Naive thymus-derived CD4-positive, alpha-beta T cell (primary cell): ENCODE measurements at places on chromosomes 12 and 14.

- DNase-seq: no peak
Measured at GRCh38 chr12:55670276-55670675, 33.6 kb downstream of the OR10P1 start.

DNA sequence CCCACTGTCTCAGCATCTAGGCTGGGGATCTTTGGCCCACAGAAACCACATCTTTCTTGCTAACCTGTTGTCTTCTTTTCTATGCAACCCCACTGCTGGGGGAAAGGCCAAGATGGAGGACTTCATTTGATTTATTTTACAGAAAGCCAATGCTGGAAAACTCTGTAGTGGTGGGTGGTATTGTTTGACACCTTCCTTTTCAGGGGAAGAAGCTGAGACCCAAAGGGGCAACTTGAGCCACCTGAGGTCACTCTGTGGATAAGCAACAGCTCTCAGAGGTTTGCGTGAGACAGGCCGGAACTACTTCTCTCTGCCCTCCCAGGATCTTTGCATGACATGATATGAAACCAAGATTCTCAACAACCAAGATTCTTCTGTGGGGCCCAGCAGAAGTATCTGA is 645.2 kb downstream of the VRK1 start:
- DNase-seq: no peak

GRCh38 chr12:89470741-89471509 is 53.7 kb downstream of the GALNT4 start:
- no peak for DNase-seq

GRCh38 chr12:102343361-102344121 is 136.8 kb downstream of the IGF1 start:
- DNase-seq: no peak

DNA sequence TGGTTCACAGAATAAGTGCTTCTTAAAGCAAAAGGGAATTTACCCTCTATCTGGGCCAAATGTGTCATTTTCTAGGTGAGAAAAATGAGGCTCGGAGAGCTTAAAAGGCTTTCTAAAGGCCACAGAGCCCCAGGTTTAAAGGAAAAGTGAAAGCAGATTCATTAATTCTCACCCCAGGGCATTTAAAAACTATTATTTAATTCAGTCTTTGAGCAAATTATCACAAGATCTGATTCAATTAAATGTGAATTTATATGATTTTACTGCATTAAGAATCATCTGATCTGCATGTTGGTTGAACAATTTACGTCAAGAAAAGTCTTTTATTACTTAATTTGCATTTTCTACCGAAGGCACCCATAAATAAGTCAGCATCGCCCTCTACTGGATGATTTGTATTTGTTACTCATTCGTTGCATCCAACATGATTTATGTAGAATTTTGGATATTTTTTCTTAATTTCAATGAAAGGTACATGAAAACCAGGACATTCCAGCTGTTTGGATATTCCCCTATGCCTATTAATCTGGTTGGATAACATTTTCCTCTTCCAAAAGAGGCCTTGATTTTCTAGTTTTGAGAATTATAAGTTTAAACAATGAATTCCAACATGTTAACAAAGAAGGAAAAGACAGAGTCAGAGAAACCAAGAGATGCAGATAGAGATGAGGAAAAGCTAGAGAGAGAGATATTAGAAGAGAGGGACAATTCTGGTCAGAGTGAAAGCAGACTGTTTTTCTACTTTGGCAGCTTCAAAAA is 19.1 kb upstream of the DHRS7 start:
- DNase-seq: peak; percentile 71

- DNase-seq: no peak
Measured at GRCh38 chr12:108298761-108299275, 40.3 kb downstream of the CMKLR1 start.

- DNase-seq: no peak
Measured at GRCh38 chr12:119410396-119410795, 75.9 kb downstream of the CCDC60 start.

GRCh38 chr14:73223049-73223448 is 14.3 kb upstream of the PAPLN start:
- DNase-seq: no peak

DNA sequence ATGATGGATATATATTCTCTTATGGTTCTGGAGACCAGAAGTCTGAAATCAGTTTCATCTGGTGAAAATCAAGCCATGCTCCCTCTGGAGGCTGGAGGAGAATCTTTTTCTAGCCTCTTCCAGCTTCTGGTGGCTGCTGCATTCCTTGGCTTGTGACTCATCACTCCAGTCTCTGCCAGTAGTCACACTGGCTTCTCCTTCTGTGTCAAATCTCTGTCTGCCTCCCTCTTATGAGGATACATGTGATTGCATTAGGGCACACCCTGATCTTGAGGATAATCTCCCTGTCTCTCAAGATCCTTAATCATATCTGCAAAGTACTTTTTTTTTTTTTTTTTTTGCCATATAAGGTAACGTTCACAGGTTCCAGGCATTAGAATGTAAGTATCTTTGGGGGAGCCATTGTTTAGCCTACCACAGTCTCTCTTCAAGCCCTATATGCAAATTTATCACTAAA is 17.7 kb downstream of the DNAL1 start:
- no peak for DNase-seq

DNA sequence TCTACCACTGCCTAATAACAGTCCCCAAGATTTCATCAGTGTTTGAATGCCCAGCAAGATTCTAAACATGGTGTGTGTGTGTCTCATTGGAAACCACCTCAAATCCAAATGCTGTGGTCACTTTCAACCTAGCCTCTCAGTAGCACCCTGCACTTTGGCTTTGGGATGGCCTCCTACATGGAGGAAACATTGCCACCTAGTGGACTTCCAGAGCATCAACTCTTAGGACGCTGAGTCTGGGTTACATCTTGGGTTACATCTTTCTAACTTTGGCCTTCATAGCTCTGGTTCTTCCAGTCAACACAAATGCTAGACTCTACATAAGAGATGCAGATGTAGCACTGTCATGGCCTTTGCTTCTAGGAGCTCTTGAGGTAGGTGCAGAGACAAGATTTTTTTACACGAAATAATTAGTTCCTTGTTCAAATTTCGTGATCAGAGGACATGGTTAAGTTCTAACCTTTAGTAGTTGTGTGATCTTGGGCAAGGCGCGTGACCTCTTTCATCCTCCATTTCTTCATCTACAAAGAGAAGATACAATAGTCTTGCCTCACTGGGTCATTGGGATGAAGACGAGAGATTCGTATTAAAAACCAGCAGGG is 113.5 kb upstream of the VASH1 start:
- no peak for DNase-seq

DNA sequence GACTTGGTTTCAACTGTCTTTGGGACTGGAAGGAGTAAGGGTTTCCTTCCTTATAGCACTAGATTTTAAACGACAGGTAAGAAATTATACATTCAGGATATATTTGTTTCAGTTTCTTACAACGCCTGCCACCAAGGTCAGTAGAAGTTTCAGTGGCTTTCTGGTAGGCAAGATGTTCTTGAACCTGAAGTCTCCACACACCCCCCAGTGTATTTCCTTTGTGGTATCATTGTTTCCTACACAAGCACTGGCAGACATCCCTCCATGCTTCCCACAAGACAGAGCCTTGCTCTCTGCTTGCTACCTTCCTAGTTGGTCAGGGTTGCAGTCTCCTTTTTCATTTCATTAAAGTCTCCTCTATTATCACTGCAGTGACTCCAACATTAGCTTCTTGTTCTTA is 283.1 kb downstream of the FLRT2 start:
- DNase-seq: no peak

DNA sequence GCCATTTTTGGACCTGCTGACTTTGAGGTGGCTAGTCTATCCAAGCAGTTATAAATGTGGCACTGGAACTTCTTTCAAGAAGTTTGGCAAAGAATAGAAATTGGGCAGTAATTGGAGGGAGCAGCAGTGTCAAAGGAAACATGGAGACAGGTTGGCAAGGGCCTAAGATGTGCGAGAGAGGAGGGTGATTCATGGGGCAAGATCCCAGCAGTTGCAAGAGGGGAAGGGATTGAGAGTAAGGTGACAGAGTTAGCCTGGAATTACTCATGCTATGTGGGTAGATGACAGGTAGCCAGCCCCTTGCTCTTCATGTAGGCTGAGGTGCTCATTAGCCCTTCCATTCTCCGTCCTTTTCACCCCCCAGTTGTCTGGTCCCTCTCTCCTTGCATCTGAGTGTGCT is 42.2 kb downstream of the FBXL14 start:
- DNase-seq: no peak

DNA sequence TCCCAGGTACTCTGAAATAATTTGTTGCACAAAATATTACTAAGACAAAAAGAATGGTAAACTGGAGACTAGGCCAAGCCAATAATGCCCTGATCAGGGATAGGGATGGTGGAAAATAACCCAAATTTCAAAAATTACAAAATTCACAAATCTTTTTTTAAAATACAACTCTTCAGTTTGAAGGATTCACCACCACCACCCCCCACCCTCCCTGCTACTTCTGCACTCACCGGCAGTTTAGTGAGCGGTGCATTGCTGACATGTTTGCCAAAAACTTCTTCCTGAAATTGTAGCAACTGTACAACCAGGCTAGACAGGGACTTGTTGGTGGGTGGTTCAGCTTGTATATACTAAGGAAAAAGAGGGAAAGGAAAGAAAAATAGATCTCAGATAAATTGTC is 2.3 kb downstream of the SMARCC2 start:
- no peak for DNase-seq

DNA sequence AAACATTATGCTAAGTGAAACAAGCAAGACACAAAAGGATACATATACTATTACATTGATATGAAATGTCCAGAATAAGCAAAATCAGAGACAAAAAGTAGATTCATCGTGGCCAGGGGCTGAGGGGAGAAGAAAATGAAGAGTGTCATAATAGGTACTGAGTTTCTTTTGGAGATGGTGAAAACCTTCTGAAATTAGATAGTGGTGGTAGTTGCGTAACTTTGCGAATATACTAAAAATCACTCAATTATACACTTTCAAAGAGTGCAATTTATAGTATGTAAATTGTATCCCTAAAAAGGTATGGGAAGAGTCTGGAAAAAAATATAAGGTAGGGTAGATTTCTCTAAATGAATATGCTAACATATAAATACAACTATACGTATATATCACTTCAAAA is 22.2 kb downstream of the KANSL2 start:
- no peak for DNase-seq

GRCh38 chr12:89098441-89099112 is 253.7 kb downstream of the DUSP6 start:
- DNase-seq: no peak

GRCh38 chr14:55066223-55066622 is 14.8 kb downstream of the MAPK1IP1L start:
- DNase-seq: no peak

GRCh38 chr12:34288963-34289345 is 266.7 kb downstream of the ALG10 start:
- no peak for DNase-seq

DNA sequence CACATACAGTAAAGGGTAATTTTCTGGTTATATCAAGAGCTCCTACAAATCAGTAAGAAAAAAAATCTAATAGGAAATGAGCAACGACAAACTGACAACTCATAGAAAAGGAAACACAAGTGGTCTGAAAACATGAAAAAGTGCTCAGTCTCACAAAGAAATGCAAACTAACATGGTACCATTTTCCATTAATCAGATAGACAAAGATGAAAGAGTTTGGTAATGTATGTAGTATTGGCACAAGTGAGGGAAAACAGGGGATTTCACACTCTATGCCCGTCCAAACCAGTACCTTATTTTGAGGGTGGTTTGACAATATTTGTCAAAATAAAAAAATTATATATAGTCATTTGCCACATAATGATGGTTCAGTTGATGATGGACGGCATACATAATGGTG is 13.2 kb downstream of the PTPN11 start:
- no peak for DNase-seq

DNA sequence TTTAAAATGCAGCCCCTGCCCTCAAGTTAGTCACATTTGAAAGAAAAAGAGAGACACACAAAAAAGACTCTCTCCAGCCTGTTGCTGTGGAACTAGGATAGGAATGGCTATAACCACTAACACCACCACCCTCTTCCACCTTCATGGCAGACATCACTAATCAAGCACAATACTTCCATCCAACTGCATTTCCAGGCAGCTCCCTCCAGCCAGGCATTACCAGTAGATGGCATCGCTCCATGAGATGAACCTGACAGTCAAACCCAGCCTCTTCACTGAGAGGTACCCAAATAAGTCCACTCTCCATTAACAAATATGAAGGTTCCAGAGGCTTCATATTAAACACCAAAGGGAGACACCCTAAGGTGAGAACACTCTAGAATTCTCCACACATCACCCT is 24.4 kb downstream of the SLC8B1 start:
- DNase-seq: no peak
